Stimulated activated CD4-positive, alpha-beta T cell treated with anti-CD3 and anti-CD28 coated beads, TNF-alpha, amount 100 ng/mL, for 48 hours (primary cell): ENCODE measurements at places on chromosomes 2 and 18.

GRCh38 chr2:11129598-11130449 is 25.4 kb upstream of the SLC66A3 start:
- DNase-seq, result peak; percentile 65

GRCh38 chr2:10824191-10824590 is 11.6 kb upstream of the PDIA6 start:
- no peak for DNase-seq

DNA sequence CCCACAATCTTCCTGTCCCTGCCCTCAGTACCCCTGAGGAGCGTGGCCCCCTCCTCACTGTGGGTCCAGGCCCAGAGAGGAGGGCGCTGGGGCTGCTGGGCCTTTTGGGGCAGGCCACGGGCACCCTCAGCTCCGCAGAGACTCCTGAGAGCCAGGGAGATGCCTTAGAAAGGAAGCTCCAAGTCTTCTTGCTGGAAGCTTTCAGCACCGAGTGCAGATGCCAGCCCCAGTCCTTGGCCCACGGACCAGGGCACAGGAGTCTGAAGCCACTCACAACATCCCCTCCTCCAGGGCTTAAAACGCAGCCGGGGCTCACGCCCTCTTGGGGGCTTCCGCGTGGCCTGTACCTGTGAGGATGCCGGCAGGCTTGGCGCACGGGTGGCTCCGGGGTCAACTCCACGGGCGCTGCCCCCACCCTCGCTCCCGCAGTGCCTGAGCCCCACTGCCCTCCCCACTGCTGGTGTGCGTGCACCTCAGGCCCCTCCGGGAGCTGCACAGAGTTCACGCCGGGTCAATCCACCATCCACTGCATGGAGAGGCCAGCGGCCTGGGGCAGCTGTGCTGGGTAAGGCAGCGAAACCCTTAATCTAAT is 72.1 kb upstream of the CTDP1 start:
- DNase-seq, result no peak

DNA sequence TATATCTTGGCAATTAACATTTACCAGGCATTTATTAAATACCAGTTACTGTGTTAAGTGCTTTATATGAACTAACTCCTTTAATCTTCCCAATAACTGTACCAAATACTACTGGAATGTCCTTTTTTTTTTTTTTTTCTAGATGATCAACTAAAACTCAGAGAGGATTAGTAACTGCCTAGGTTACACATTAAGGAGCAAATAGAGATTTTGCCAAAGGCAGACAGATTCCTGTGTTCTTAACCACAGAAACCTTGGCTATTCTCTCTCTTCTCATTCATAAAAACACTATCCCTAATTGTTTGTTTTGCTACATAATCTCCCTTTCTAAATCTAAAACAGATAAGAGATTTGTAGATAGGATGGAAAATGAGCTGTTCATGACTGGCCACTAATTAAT is 13.3 kb downstream of the DHX57 start:
- DNase-seq, result no peak

- no peak for DNase-seq
These were observed 181.9 kb downstream of the CALCRL start for GRCh38 chr2:187266147-187266546.

- DNase-seq, result no peak
These were observed 787.2 kb downstream of the TDRD15 start for GRCh38 chr2:21910832-21911507.
